ENCODE measurements at places on chromosomes 5 and 9. TPM values are rescaled to one million over a fixed set of nuclear protein-coding genes. Genes with fewer than 3 reads are reported as not detected.

- H3K27ac ChIP-seq = no peak overlapping the region
- DNase-seq = no peak
- no peak overlapping the region for H3K4me3 ChIP-seq
- H3K36me3 ChIP-seq = peaks cover 2% of the 10 kb centered on the region
- H3K27me3 ChIP-seq = no peaks in the 10 kb centered on the region
- H3K4me1 ChIP-seq = no peaks in the 10 kb centered on the region
Measured at GRCh38 chr9:95085861-95086563, 231.5 kb downstream of the FANCC start.

GRCh38 chr5:123455095-123455494, 31.9 kb upstream of the CEP120 start:
- H3K4me3 ChIP-seq = no peak overlapping the region
- peaks cover 3% of the 10 kb centered on the region for H3K36me3 ChIP-seq

DNA sequence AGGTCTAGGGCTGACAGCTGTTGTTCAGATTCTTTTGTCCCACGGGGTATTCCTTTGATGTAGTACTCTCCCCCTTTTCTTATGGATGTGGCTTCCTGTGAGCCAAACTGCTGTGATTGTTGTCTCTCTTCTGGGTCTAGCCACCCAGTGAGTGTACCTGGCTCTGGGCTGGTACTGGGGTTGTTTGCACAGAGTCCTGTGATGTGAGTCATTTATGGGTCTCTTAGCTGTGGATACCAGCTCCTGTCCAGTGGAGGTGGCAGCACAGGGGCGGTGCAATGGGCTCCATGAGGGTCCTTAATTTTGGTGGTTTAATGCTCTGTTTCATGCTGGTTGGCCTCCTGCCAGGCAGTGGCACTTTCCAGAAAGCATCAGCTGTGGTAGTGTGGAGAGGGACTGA, 161.3 kb downstream of the CAVIN4 start:
- no peaks in the 10 kb centered on the region for H3K4me1 ChIP-seq
- H3K27me3 ChIP-seq = no peaks in the 10 kb centered on the region
- no peak overlapping the region for H3K27ac ChIP-seq
- no peak overlapping the region for H3K4me3 ChIP-seq
- no peak for DNase-seq

DNA sequence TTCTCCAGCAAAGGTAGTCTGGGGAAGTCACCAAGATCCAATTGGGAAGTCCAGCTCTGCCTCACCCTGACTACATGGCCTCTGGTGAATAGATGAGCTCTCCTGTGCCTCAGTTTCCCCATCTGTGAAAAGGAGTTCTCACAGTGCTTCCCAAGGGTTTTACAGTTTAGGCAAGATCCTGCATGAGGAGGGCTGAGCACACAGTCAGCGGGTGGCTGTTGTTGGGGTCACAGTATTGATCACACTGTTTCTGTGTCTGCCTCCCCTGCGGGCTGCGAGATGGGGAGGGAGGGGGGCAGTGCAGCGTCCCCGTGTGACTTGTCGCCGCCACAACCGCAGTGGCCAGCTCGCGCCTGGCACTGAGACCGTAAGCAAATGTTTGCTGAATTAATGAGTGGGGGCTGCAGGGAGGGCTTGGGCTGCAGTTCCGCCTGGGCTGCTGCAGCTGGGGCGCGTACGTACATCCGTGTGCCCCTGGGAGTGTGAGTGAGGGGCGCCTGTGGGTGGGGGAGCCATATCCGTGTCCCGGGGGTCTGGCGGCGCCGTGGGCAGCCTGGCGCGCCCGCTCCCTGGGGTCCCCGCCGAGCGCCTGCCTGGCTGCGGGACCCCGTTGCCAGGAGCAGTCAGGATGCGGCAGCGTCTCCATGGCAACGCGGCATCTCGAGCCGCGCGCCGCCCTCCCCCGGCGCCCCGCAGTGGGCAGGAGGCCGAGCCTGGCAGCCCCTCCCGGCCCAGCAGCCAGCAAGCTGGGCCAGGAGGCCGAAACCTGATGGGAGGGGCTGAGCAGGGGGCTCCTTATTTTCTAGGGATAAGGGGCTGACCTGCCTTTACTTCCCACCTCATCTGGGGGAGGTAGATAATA, 31.4 kb upstream of the PSD2 start:
- peaks cover 13% of the 10 kb centered on the region for H3K4me1 ChIP-seq
- H3K36me3 ChIP-seq = no peaks in the 10 kb centered on the region
- H3K27me3 ChIP-seq = peaks cover 38% of the 10 kb centered on the region
- no peak overlapping the region for H3K27ac ChIP-seq
- H3K4me3 ChIP-seq = no peak overlapping the region
- DNase-seq = no peak

- no peak overlapping the region for H3K27ac ChIP-seq
- no peak for DNase-seq
- no peaks in the 10 kb centered on the region for H3K4me1 ChIP-seq
- peaks cover 31% of the 10 kb centered on the region for H3K27me3 ChIP-seq
- no peak overlapping the region for H3K4me3 ChIP-seq
Measured at GRCh38 chr9:97774673-97775072, 77.5 kb upstream of the XPA start.

DNA sequence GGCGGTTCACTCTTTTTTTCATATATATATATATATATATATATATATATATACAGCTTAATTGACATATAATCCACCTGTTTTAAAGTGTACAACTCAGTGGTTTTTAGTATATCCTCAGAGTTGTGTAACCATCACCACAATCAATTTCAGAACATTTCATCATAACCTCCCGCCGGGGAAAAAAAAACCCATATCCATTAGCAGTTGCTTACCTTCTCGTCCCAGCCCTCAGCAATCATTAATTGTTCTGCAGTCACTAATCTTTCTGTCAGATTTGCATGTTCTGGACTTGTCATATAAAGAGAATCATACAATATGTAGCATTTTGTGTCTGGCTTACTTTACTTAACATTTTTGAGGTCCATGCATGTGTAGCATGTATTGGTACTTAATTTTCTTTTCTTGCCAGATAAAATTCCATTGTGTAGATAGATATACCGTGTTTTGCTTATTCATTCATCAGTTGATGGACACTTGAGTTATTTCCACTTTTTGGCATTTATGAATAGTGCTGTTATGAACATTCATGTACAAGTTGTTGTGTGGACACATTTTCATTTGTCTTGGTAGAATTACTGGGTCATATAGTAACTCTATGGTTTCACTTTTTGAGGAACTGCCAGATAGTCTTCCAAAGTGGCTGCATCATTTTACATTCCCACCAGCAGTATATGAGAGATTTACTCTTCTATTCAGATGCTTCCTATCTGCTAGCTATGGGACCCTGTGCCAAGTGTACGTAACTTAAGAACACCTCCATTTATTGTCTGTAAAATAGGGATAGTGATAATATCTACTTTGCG, 3.5 kb upstream of the RNF145 start:
- H3K4me1 ChIP-seq = peaks cover 54% of the 10 kb centered on the region
- peaks cover 8% of the 10 kb centered on the region for H3K36me3 ChIP-seq
- no peaks in the 10 kb centered on the region for H3K27me3 ChIP-seq

DNA sequence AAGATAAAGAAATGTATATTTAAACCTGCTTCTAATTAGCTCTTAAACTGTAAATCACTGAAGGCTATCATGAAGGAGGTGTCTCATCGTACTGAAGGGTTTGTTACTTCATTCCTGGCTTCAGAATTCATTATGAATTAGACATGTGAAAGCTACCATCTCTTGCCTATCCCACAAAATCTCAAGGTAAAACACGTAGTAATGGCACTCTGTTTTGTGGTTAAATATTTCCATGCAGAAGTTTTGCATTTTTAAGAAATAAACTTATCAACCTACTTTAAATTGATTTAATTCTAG, 490.7 kb upstream of the NUDT12 start:
- H3K4me3 ChIP-seq = no peak overlapping the region
- H3K4me1 ChIP-seq = no peaks in the 10 kb centered on the region
- H3K27me3 ChIP-seq = no peaks in the 10 kb centered on the region

GRCh38 chr9:6054280-6055099, 39.1 kb upstream of the RANBP6 start:
- H3K27me3 ChIP-seq = no peaks in the 10 kb centered on the region
- no peaks in the 10 kb centered on the region for H3K36me3 ChIP-seq
- H3K4me3 ChIP-seq = no peak overlapping the region
- peaks cover 13% of the 10 kb centered on the region for H3K4me1 ChIP-seq
- H3K27ac ChIP-seq = no peak overlapping the region

DNA sequence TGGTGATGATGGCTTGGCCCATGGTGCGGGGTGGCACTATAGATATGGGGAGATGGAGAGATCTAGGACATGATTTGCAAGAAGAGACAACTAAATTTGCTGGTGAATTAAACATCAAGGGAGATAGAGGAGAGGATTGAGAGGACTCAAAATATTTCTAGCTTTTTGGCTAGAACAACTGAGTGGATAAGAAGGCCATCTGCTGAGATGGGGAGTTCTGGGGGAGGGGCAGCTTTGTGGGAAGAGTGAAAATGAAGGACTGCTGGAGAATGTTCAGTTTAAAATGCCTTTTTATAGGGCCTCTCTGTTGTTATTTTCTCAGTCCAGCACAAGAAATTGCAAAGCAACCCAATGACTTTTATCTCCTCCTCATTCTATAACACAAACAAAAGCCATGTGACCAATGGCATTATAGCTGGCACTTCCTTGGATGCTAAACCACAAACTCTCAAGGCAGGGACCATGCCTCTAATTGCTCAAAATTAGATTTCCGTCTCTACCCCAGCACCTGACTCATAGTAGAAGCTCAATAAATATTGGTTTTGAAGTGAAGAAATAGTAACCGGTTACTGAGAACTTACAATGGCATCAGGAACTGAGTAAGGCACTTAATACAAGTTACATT, 29.8 kb downstream of the JAKMIP2 start:
- no peak overlapping the region for H3K4me3 ChIP-seq
- DNase-seq = no peak
- no peak overlapping the region for H3K27ac ChIP-seq
- H3K36me3 ChIP-seq = peaks cover 3% of the 10 kb centered on the region
- no peaks in the 10 kb centered on the region for H3K27me3 ChIP-seq
- H3K4me1 ChIP-seq = no peaks in the 10 kb centered on the region

GRCh38 chr5:122354293-122354692, 42.3 kb downstream of the SNCAIP start:
- no peak for DNase-seq
- H3K27me3 ChIP-seq = no peaks in the 10 kb centered on the region

The PCDHGA3 gene
- total RNA-seq = 0.12 TPM

The LRRC19 gene
- not detected for total RNA-seq

The PNPLA7 gene
- total RNA-seq = 6.8 TPM

The SOX30 gene
- 0.34 TPM for total RNA-seq

The POU5F2 gene
- 0.93 TPM for total RNA-seq

Data from activated T-cell treated with anti-CD3 and anti-CD28 coated beads, Interleukin-2, amount 50 U/mL, for 72 hours (primary cell).